Stimulated activated CD4-positive, alpha-beta T cell treated with anti-CD3 and anti-CD28 coated beads, Interleukin-1b, Interleukin-23, amount 100 ng/mL, for 48 hours (primary cell): ENCODE measurements at places on chromosomes 6 and 20.

- DNase-seq: no peak
These were observed 59.7 kb downstream of the TCP11 start for GRCh38 chr6:35081426-35081851.

DNA sequence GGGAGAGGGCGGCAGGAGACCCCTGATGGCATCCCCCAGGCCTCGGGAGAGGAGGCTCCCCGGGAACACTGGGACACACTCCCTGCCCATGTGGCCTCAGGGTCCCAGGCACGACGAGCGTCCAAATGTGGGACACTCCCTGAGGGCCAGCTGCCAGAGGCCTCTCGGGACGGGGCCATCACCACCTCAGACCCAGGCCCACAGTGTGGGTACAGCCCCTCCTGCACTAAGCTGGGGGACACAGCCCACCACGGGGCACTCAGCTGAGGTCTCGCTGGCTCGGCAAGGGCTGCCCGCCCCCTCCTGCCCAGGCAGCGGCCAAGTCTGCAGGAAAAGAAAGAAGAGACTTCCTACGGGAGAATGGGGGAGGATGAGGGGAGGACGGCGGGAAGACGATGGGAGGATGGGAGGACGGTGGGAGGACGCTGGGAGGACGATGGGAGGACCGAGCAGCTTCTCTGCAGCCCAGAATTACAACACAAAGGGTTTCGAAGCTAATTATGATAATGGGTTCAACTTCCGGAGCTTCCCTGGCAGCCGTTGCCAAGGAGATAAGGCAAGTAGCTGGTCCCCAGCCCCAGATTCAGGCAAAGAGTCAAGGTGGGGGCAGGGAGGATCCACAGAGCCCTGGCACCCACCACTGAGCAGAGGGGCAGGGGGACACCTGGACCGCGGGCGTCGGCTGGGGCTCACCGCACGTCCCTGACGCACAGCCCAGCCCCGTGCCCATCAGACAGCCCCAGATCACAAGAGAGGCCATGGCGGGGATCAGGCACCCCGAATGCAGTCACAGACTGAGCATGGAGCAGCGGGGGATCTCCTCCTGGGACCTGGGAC, 17.5 kb downstream of the KCNQ2 start:
- no peak for DNase-seq

DNA sequence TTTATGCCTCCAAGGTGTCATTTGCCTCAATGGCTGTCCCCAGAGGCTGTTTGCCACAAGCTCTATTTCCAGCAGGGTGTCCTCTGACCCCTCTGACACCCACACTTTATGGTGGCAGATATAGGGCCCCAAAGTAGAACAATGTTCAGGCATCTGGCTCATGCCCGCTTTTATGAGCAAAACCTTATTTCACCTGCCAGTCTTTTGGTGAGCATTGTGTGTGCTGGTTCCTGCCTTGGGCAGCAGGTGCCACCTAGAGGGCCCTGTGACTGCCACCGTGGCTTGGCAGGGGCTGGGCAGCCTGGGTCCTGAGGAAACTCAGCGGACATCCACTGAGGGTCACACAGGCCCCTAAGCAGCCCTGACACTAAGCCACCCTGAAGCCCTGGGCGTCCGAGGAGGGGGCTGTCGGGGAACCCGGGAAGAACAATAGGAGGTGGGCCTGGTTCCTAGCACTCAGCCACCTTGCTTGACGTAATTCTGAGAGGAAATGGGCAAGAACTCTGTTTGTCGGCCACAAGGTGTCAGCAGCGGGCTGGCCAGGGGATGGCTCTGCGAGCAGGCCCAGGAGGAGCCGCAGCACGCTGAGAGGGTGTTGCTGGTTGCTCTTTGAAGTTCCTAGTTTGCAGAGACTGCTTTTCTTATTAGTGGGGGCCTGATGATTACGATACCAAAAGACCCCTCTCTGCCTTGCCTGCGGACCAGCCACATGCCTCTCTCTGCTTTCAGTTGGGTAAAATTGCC, 148.9 kb downstream of the SCML4 start:
- peak; percentile 87 for DNase-seq

GRCh38 chr20:51994751-51995417, 192.6 kb upstream of the SALL4 start:
- no peak for DNase-seq

- peak; percentile 85 for DNase-seq
These were observed 65.5 kb downstream of the SYNJ2 start for GRCh38 chr6:158047127-158047518.

GRCh38 chr20:41329435-41330342, 10.9 kb upstream of the LPIN3 start:
- DNase-seq: peak; percentile 76

GRCh38 chr6:110756817-110757216, 58.5 kb downstream of the CDK19 start:
- DNase-seq: no peak

DNA sequence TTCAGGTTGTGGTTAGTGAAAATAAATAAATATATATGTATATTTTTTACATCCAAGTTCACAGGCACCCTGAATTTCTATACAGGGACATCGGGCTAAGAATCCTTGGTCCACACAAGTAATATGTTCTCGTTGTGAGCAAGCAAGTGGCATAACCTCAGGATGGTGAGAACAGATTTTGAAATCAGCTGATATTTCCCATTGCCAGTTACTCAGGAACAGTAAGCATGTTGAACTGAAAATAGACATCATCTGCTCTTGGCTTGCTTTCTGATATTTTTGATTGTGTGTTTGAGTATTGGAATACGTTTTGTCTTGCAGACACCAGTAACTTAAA, 87.7 kb downstream of the TRMT6 start:
- DNase-seq: no peak

DNA sequence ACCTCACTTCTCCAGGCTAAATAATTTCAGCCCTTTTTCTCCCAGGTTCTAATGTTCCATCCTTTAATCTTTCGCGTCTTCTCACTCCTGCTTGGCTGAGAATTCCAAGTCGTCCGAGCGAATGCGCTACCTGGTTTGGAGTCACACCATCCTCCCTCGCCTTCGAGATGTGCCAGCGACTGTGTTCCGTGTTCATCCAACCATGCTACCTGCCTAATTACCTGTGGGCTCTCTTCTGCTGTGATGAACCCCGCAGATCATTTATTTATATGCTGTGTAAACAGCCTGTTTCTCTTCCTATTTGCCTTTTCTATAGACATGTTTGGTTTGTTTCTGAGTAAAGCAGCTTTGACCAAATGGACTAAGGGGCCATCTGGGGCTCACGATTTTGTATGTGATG, 83.5 kb upstream of the TMEM181 start:
- DNase-seq: no peak
